GM12865 (cell line): ENCODE measurements at places on chromosomes 2 and 18.

DNA sequence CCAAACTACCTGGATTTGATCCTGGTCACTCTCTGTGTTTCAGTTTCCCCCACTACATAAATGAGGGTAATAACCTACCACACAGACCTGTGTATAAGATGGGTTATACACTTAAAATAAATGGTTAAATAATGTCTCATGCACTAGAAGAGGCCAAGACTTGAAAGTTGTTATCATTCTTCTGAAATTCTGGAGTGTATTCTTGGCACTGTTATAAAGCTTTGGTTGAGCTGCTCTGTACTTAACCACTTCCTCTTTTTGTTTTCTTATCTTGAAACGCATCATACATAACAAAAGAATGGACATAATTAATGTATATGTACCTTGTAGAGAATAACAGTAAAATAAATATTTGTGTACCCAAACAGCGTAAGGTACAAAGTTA lies 281.0 kb downstream of the AFF3 start:
- peak; percentile 11 for DNase-seq

GRCh38 chr2:139020287-139020686 lies 240.1 kb upstream of the NXPH2 start:
- no peak for DNase-seq

GRCh38 chr2:201839727-201840126 lies 33.4 kb downstream of the CDK15 start:
- no peak for DNase-seq

- DNase-seq, result no peak
Measured at GRCh38 chr2:168003876-168004275, 243.5 kb downstream of the STK39 start.

GRCh38 chr18:51195086-51195450 lies 2.4 kb downstream of the MEX3C start:
- DNase-seq, result no peak

- DNase-seq, result no peak
Measured at GRCh38 chr18:36337679-36338402, 40.3 kb downstream of the FHOD3 start.

GRCh38 chr2:149235816-149236375 lies 94.5 kb upstream of the LYPD6 start:
- DNase-seq, result no peak

- no peak for DNase-seq
Measured at GRCh38 chr2:53353135-53354114, 414.2 kb upstream of the CHAC2 start.

GRCh38 chr18:39347701-39348100 lies 1782.1 kb upstream of the CELF4 start:
- no peak for DNase-seq
